ENCODE measurements at places on chromosomes 13 and 19.

DNA sequence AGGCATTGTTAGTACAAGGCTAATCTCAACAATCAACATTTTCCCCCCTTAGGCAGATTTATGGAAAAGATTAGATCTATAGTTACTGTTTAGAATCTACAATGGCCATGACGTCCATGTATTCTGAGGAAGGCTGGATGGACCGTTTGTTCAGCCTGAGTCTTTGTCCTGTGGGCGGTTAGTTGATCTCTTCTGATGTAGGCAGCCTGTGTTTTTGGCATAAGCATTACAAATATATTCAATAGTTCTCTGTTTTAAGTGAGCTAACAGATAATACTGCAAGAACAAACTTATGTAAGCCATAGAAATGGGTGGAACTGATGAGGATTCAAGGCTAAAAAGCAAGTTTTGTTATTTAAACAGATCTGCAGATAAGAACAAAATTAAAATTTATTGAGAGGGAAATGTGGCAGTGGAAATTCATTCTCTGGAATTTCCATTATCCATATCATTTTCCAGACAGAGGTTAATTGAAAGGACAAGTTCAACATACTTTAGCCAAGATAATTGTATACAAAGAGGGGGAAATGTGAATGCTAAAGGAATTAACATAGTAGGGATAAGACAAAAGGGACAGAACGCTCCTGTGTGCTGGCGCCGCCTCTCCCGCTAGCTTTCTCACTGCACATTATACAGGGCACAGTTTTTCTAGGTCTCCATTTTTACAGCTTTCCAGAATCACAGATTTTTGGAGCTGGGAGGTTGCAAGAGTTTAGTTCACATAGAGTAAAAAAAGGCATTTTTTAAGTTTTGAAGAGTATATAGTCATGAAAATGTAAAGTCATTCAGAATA lies 48.6 kb downstream of the FAM124A start:
- no peak for DNase-seq

GRCh38 chr13:102800145-102801041 lies 1.5 kb downstream of the BIVM start:
- peak; percentile 82 for DNase-seq

GRCh38 chr19:5075597-5075996 lies 106.7 kb downstream of the KDM4B start:
- DNase-seq: no peak

DNA sequence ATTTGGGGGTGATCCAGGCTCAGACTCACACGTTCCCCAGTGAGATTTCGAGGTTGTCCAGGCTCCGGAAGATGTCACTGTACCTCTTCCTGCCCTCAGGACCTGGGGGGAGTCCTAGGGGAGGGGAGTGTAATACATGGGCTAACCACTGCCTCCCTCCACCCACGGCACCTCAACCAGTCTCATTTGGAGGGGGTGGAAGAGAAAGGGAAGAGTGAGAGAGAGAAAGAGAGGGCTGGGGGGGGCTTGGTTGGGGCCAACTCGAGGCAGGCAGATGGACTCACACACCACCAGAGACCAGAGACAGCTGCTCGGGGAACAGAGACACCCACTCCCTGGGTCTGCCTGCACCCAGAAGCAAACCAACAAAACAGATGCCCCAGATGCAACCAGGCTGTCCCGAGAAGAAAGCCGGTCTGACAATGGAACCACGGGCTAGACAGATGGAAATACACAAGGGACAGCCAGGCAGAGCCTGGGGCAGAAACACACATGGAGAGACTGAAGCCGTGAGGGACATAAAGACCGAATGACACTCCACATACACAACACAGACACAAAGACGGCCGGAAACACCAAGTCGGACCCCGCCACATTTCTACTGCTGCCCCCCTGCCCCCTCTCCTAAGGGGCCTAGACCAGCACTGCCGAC lies 825 bp downstream of the GMIP start:
- DNase-seq: peak; percentile 38

- DNase-seq: no peak
Observed at GRCh38 chr13:101242720-101243119, 173.6 kb downstream of the NALCN start.

DNA sequence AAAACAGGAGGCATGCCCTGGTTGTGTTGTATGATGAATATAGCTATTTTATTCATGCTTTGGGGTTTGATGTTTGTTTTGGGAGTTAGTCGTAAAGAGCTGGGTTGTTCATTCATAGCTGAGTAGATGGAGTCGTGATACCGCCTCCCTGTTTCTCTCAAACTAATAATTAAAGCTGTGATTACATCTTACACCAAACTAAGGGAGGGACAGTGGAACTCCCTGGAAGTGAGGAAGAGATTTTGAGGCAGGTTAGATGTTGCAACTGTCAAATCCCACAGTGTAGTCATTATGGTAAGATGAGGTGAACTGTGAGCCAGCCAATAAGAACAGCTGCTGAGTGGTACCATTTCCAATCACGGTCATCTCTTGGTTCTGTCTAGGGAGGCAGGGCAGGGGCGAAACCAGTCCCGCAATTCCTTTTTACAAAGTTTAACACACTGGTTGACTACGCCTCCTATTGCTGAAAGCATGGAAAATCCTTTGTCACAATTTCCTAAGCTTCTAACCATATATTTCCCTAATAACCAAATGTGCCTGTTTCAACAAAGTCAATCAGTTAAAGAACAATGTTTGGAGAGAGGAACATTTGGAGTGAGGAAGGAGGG lies 207.6 kb upstream of the SERP2 start:
- DNase-seq: no peak

DNA sequence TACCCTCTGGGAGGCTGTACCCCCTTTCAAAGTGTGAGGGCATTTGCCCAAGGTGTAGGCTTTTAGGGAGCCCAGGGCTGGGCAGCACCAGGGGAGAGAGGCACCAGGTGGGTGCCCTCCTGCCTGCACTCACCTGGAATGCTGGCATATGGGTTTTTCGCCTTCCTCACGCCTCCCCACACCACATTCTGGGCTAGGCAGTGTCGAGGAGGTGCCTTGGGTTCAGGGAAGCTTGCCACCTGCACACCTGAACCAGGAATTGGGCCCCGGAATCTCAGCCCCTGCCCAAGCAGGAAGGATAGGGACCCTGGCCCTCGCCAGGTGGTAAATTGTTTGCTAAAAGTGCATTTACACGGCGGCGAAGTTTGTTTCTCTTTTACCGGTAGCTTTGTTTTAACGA lies 5.1 kb upstream of the TSHZ3 start:
- no peak for DNase-seq

- no peak for DNase-seq
Observed at GRCh38 chr19:33780251-33780650, 16.4 kb upstream of the KCTD15 start.

- DNase-seq: no peak
Observed at GRCh38 chr13:110581506-110582185, 20.1 kb upstream of the RAB20 start.

DNA sequence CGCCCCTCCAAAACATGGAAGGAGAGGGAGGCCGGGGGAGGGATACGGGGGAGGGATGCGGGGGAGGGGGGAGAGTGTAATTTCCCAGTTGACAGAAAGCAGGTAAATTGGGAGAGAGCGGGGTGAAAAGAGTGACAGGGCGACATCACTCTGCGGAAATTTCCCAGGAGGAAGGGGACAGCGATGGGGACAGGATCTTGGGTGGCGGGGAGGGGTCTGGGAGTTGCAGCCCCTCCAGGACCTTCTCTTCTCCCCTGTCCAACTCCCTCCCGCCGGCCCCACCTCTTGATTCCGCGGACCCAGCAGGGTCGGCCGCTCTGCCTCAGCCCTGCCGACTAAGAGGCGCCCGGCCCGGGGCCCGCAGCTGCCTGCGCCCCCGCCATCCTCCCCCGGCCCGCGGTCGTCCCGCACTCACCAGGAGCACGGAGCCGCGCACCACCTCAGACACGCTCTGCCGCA lies 108.0 kb upstream of the DOCK9 start:
- no peak for DNase-seq

DNA sequence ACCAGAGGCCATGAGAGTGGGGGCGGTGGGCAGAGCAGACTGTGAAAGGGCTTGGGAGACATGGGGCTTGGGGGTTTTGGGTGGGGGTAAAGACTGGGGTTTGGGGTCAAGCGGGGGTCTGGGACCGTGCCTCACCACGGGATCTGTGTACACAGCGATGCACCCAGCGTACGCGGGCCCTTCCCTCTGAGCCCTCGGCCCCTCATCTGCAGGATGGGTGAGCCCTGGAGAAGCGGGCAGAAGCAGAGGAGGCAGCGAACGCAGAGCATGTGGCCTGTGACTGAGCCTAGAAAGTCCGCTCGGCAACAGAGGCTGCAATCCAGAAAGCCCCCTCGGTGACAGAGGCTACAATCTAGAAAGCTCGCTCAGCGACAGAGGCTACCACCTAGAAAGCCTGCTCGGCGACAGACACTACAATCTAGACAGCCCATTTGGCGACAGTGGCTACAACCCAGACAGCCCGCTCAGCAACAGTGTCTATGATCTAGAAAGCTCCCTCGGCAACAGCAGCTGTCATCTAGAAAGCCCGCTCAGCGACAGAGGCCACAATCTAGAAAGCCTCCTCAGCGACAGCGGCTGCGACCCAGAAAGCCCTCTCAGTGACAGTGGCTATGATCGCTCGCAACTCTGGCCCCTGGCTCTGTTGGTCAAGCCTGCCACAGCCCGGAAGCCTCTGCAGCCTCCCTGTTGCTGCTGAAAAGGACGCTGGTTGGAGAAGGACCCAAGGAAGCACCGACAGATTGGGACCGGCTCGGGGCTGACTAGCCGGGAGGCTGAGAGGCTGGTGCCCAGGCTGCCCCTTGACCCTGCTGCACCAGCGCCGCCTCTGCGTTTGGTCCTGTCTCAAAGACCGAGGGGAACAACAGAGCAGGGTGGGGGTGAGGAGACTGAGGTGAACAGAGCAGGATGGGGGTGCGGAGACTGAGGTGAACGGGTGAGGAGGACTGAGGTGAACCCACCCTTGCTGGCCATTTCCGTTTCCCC lies 68.6 kb downstream of the SPACA7 start:
- DNase-seq: no peak

DNA sequence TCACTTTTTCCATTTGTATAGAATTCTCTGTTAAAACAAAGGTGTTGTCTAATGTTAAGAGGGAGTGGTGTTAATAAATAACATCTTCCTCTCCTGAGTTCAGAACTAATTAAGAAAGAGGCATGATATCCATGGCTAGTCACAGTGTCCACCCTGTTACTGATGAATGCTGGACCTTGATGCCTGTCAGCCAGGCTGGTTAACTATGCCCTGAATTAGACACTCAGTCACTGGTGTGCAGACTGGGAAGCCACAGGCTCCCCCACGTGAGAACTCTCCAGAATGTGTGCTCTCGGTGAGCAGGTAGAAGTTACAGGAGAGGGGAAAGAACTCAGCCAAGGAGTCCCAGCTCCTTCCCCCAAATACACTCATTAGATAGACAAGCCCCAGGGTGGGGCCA lies 56.1 kb upstream of the RNF113B start:
- no peak for DNase-seq

- DNase-seq: no peak
Observed at GRCh38 chr19:33777753-33778088, 18.9 kb upstream of the KCTD15 start.

GRCh38 chr19:12092065-12092867 lies 27.7 kb downstream of the ZNF844 start:
- DNase-seq: peak; percentile 52

GRCh38 chr19:35562336-35562735 lies 1.1 kb downstream of the ATP4A start:
- no peak for DNase-seq

DNA sequence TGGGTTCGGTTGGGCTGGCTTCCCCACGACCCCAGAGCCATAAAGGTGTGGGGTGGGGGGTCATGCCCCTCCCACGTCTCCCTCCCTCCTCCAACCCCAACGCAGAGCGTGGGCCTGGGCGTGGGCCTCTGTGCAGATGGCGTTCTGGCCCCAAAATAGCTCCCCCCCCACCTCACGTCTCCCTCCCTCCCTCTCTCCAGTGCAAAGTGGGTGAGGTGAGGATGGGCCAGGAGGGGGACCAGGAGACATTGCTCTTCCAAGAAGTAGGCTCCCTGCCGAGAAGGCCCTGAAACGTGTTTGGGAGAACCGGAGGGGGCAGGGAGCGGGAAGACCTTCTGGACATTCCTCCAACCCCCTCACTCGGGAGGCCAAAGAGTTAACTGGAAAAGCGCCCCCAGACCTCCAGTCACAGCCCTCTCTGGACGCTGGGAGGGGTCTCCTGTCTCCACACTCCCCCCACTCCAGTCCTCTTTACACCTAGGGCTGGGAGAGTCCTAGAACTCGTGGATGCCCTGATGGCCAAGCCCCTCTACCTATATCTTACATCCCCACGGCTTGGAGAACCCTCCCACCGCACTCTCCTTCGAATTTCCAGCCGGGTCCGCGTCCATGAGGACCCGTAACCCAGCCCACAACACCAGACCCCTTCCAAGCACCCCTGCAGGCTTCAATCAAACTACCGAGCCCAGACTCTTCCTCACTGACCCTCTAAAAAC lies 855 bp downstream of the UNC13A start:
- DNase-seq: no peak

GRCh38 chr13:97875218-97875617 lies 78.3 kb upstream of the IPO5 start:
- no peak for DNase-seq

DNA sequence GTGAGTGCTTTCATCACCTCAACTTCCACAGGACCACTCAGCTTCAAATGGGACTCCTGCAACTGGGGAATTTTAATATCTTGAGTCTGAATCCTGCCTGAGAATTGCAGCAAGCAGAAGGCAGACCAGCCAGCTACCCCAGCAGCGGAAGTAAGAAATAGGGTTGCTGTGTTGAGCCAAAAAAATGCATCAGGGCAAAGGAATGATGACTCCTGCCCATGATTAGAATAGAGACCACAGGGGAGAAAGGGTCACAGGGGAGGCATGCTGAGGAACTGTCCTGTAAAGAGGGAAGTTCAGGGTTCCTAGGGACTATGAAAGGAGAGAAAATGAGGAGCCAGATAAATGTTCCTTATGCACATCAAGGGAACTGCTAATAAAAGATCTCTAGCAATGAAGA lies 370.2 kb downstream of the KCTD12 start:
- no peak for DNase-seq

DNA sequence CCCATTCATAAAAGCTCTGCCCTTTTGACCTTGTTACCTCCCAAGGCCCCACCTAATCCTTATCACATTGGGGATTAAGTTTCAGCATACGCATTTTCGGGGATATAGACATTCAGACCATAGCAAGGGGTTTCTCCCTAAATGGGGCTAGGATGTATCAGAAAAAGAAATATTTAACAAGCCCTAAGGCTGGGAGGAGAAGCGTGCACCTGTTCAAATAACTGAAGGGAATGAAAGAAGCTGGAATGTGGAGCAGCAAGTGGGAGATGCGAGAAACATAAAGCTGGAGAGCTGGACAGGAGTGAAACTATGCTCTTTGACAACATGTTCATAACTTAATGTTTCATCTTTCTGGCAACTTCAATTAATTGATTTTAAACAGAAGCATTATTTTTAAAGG lies 811.8 kb upstream of the GPC6 start:
- DNase-seq: no peak

All from stimulated activated CD8-positive, alpha-beta memory T cell treated with anti-CD3 and anti-CD28 coated beads, Interleukin-4, amount 100 ng/mL, for 24 hours (primary cell).